ENCODE measurements at places on chromosomes 16 and 17.

DNA sequence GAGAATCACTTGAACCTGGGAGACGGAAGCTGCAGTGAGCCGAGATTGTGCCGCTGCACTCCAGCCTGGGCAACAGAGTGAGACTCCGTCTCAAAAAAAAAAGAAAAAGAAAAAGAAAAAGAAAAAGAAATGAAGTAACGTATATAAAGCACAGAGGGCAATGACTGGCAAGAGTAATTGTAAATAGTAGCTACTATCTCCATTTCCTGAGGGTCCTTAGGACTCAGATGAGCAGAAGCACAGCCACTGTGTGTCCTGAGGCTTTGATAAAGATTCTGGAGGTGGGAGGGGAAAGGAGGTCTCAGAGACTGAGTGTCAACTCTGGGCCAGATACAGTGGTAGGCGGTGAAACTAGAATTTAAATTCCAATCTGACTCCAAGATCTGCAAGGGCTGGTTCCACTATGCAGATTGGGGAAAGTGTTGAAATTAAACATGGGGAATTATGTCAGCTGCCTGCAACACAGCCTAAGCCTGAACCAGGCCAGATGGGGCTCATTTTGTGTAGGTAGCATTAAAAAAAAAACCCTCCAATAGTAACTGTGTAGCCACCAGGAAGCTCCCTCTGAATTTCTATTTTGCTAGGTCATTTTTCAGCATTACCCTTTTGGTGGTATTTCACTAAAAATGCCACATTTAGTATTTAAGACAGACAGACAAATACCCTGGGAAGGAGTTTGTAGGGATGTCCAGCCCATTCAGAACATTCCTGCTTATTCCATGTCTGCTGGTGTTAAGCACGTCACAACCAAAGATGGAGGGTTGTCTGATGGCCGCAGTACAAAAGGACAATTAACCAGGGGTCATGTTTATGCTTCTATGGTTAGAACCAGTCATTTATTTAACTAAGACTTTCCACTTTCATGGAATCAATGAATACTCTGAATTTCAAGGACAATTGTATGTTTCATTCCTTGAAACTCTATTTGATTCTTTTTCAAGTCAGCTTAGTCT, 46.1 kb downstream of the TBX4 start:
- DNase-seq = no peak

- no peak for DNase-seq
Measured at GRCh38 chr17:51427856-51428255, 167.5 kb downstream of the UTP18 start.

- no peak for DNase-seq
Measured at GRCh38 chr17:34782271-34782670, 179.0 kb downstream of the CCT6B start.

- no peak for DNase-seq
Measured at GRCh38 chr16:29230671-29231096, 175.8 kb downstream of the NPIPB11 start.

DNA sequence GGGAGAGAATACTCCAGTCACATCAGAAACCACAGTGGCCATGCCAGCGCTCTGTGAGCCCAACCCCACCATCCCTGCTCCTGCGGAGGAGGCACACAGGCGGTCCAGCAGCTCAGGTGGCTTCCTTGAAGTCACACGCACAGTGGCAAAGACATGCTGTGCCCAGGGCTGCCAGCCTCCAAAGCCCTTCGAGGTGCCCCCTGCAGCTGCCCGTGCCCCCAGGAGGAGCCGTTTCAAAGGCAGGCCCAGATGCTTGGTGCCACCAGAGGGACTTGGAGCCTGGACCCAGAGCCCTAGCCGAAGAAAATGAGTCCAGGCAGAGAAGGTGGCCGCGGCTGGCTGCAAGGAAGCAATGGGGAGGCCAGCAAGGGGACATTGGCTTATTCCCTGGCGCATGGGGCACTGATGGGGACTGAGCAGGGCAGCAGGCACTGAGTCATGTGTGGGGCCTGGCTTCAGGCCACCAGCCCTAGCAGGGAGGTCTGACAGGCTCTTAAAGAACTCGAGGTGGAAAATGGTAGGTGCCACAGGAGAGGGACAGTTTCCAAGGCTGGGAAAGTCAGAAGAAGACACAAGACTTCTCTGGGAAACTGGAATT, 17.2 kb upstream of the CACNG1 start:
- no peak for DNase-seq

- no peak for DNase-seq
Measured at GRCh38 chr17:66354981-66355380, 52.6 kb downstream of the PRKCA start.

GRCh38 chr16:14378131-14378551, 251.9 kb downstream of the PARN start:
- no peak for DNase-seq

- DNase-seq = peak; percentile 39
Measured at GRCh38 chr17:19447085-19447583, 36.1 kb downstream of the RNF112 start.

- peak; percentile 54 for DNase-seq
Measured at GRCh38 chr17:57604771-57605674, 140.1 kb downstream of the CCDC182 start.

DNA sequence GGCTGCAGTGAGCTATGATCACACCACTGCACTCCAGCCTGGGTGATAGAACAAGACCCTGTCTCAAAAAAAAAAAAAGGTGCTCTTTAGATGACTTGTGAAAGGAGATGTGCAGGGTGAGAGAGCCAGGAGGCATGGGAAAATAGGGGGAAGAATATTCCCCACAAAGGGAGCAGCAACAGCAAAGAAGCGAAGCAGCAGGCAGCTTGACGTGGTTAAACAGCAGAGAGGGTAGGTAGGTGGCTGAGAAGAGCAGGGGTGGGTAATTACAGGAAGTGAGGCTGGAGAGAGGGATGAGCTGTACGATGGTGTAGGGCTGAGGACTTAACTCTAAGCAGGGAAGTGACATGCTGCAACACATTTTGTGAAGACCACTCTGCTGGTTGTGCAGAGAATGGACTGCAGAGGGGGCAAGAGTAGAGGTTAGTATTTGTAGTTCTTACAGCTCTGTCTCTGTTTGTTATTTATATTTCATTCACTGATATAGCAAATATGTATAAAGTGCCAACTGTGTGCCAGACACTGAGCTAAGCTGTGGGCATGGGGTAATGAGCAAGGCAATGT, 1.6 kb downstream of the HEATR3 start:
- DNase-seq = no peak

DNA sequence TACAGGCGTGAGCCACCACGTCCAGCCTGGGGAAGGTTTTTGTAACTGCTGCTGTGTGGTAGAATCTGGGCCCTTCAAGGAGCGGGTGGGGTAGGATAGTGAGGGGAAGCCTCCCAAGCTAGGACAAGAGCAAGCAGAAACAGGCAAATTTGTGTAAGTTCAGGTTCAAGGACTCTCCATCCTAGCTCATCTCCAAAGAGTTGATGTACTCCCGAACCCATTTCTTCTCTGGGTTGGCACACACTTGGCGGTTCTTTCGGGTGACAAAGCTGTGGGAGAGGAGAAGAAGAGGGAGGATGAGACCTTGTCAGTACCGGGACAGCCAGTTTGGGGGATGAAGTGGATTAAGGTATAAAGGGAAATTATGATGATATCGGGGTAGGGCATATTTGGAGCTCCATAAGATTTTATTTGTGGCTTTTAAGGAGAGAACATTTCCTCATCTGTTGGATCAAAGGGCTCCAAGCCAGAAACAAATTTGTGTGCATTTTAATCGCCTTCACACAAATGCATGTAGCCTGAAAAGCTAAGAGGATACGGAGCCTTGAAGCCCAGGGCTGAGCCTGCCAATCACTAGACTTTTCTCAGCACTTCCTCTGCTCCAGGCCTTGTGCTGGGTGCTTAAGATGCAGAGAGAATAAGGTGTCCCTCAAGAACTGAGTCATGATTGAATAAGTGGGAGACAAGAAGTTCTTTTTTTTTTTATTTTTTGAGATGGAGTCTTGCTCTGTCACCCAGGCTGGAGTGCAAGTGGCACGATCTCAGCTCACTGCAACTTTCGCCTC, 3.7 kb upstream of the HEATR9 start:
- no peak for DNase-seq

- no peak for DNase-seq
Measured at GRCh38 chr16:1731603-1732002, 25.6 kb downstream of the MAPK8IP3 start.

DNA sequence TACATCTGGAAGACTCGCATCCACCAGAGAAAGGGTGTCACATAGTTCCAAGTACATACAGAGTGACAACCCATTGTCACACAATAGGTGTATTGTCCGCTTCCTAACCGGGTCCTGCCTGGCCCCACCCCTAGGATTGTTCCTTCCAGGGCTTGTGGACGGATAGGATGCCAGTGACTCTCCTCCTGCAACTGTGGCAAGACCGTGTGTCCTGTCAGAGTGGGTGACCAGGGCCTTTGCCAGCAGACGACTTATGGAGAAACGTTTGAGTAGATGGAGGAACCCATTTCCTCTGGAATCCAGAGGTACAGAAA, 258.4 kb downstream of the CPPED1 start:
- DNase-seq = no peak

DNA sequence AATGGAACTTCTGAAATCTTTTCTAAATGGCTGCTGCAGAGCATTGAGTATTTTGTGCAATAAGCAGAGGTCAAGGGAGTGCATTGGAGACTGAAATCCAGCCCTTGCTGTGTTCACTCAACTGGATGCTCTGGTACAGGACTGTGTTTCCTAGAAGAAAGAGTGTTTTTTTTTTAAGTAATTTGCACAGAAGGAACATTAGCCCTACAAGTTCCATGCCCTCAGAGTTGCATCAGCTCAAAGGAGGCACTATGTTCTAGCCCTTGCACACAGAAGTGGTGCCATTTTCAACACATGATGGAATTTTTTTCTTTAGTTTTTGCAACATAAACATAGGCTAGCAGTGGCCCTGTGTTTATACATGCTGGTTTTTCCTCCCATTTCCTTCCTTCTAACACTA, 144.1 kb upstream of the HLF start:
- DNase-seq = no peak

- DNase-seq = no peak
Measured at GRCh38 chr17:73589363-73589980, 54.8 kb downstream of the SDK2 start.

DNA sequence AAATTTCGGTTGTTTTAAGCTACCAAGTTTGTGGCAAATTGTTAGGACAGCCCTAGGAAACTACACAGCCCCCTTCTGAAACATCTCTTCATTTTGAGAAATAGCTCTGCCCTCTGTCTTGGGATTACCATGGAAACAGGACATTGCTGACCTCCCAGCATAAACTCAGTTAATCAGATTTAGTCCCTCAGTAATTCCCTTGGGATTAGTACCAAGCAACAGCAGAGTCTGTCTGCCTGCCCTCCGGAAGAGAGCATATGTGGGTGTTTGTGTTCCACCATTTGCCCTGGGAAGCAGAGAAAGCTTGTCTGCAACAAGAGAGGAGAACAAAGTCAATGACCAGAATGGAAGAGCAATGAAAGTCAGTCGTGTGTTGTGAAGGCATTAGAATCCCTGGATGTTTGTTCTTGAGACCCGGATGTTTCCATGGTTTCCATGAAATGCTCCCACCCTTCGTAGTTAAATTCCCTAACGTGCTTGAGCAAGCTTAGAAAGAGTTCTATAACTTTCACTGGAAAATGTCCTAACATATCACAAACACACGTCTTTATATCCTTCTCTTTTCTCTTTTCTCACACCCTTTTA, 26.2 kb downstream of the NUDT7 start:
- DNase-seq = no peak

DNA sequence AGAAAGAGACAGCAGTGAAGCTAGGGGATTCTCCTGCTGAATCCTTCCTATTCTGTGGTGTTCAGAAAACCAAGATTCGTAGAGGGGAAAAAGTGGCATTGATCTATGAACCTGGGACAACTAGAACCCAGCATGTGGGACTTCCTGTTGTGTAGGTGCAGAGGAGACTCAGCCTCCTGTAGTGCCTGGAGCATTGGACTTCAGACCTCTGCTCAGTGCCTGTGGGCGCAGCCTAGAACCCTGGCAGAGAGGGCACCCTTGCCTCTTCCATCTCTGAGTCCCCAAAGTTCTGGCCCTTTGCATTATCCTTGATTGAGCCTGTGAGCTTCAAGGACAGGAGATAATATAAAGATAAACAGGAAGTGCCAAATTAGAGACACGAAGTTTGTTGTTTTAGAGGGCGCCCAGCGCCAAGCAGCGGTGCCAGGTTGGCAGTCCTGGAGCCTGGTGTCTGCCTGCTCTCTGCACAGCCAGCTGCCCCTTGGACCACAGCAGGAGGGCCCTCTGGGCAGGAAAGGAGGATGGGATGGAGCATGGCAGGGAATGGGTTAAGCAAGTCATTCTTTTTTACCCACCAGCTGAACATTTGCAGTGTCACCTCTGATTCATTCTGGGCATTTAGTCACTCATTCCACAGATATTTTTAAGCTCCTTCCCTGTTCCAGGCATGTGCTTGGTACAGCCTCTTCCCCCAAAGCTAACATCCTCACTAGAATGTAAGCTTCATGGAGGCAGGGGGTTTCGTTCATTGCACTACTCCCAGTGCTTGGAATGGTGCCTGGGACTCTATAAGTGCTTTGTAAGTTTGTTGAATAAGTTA, 11.9 kb upstream of the SP6 start:
- DNase-seq = no peak

DNA sequence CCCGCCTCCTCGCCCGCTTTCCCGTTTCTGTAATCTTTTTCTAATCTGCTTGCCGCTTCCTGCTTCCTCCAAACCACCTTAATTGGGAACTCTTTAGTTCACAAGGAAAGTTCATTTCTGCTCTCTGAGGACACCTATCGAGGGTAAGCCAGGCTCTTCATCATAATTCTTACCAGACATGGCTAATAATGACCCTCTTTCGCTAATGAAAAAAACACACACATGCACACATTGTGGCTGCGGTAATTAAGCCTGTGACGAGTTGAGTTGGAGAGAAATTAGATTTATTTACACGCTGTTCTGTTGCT, 100.6 kb downstream of the ZNF423 start:
- DNase-seq = no peak

GRCh38 chr17:60473788-60474187, 51.5 kb downstream of the CHCT1 start:
- DNase-seq = no peak

- DNase-seq = no peak
Measured at GRCh38 chr17:83005639-83006038, 73.8 kb upstream of the METRNL start.

GRCh38 chr16:84541999-84542817, 37.7 kb upstream of the MEAK7 start:
- no peak for DNase-seq

DNA sequence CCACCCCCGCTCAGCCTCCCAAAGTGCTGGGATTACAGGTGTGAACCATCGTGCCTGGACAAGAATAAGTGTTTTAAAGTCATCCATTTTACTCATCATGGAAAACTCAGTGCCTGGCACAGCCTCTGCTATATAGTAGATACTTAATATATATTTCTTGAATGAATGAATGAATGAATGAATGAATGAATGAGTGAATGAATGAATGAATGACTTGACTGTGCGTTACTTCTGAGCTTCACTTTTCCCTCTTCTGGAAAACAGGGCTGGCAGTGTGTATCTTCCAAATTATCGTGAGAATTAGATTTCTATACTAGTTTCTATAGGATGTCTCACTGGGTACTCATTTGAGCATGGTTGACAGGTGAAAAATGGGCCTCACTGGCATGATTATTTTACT, 307.3 kb upstream of the ERCC4 start:
- no peak for DNase-seq

GRCh38 chr17:27322690-27323508, 29.0 kb downstream of the WSB1 start:
- DNase-seq = no peak

Measured in stimulated activated naive B cell treated with anti-CD40 and anti-IgM and Interleukin-4, amounts not matched to agents 10 μg/mL and 1 μg/mL and 100 μg/mL, for 72 hours (primary cell).